ENCODE measurements at places on chromosomes 5 and 9. TPM values are rescaled to one million over a fixed set of nuclear protein-coding genes. Genes with fewer than 3 reads are reported as not detected.

GRCh38 chr5:56717253-56717987 is 97.9 kb upstream of the MAP3K1 start:
- no peaks in the 10 kb centered on the region for H3K36me3 ChIP-seq
- DNase-seq = no peak
- no peak overlapping the region for H3K27ac ChIP-seq
- H3K4me1 ChIP-seq = no peaks in the 10 kb centered on the region
- H3K27me3 ChIP-seq = peaks cover 15% of the 10 kb centered on the region

- peaks cover 53% of the 10 kb centered on the region for H3K36me3 ChIP-seq
- DNase-seq = no peak
- no peak overlapping the region for H3K4me3 ChIP-seq
- no peaks in the 10 kb centered on the region for H3K27me3 ChIP-seq
- H3K27ac ChIP-seq = no peak overlapping the region
Measured at GRCh38 chr5:141523991-141524390, 35.1 kb downstream of the PCDHGC5 start.

DNA sequence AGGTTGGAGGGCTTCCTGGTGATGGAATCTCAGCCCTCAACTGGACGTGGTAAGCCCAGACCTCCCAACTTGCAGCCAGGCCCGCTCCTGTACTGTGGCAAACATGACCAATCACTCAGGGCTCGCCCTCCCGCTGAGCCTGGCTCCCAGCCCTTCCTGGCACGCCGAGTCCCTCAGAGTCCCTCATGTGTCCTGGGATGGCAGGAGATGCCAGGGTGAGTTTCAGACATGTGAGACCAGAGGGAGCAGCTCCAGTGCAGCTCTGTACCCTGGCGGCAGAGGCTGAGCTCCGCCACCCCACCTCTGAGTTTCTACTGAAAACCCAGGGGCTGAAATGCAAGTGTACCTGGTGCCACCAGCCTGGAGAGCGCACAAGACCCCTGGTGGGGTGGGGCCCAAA is 42.0 kb upstream of the RXRA start:
- DNase-seq = no peak
- H3K36me3 ChIP-seq = no peaks in the 10 kb centered on the region
- H3K27me3 ChIP-seq = peaks cover 5% of the 10 kb centered on the region
- no peak overlapping the region for H3K4me3 ChIP-seq
- H3K4me1 ChIP-seq = no peaks in the 10 kb centered on the region
- H3K27ac ChIP-seq = no peak overlapping the region

DNA sequence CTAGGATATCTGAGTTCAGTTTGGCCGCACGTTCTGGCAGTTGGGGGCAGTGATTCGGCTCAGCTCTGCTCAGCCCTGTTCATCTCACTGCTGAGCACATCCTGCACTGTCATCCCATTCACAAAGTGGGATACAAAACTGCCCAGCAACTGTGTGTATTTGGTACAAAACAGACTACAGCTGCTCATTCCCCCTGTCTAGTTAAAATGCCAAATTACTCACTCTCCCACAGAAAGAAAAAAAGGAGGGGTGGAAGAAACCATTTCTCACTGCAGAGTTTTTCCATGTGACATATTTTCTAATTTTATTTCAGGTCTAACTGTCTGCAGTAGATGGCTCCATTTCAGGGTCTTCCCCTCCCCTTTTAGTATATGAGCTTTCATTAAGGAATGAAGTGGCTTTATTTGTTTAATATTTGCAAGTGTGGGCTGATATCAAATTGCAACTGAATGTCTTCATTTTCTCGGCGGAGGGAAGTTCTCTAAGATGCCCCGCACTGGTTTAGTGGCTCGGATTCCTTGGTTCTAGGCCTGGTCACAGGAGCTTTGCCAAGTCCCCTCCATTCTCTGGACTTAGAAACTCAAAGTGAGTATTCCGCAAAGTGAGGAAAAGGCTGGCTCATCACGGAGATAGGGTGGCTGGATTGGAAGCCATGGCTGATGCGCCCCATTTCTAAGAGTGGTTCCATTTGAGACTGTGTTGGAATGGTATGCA is 14.7 kb downstream of the COL15A1 start:
- peaks cover 10% of the 10 kb centered on the region for H3K27me3 ChIP-seq
- no peaks in the 10 kb centered on the region for H3K36me3 ChIP-seq
- no peak overlapping the region for H3K4me3 ChIP-seq
- no peak overlapping the region for H3K27ac ChIP-seq

DNA sequence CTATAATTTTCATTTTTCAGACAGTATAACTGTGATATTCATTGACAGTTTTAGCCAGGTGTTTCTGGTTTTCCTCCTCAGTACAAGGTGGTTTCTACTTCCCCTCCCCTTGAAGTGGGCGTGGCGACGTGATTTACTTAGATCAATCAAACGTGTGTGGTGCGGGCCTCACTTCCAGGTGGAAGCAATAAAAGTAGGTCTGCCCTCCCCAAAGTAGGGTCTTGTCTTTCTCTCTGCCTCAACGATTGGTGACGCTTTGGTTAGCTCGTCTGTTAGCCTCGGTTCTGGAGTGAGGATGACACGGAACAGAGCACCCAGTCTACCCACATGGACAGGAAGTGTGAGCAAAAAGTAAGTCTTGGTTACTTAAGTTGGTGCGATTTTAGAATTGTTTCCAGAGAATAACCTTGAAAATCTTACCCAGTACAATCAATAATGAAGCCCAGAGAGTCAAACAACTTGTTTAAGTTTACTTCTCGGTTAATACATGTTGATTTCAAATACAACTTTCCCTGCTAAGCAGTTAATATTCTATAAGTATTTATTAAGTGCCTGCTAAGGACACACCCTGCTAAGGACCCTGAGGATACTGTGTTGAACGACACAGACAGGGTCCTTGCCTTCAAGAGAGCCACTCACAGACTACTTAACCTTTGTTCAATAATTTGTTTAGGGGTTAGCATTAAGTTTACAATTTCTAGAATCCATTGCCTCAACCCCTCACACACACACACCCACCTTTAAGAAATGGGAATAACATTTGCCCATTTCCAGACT is 48.4 kb downstream of the COX7C start:
- H3K36me3 ChIP-seq = no peaks in the 10 kb centered on the region
- no peaks in the 10 kb centered on the region for H3K27me3 ChIP-seq
- H3K4me1 ChIP-seq = peaks cover 3% of the 10 kb centered on the region
- DNase-seq = peak; percentile 35
- H3K27ac ChIP-seq = peak overlapping the region; percentile 69
- peak overlapping the region; percentile 86 for H3K4me3 ChIP-seq

GRCh38 chr5:158789441-158789840 is 310.3 kb downstream of the EBF1 start:
- H3K27me3 ChIP-seq = peaks cover 3% of the 10 kb centered on the region
- no peak overlapping the region for H3K4me3 ChIP-seq
- DNase-seq = no peak
- no peak overlapping the region for H3K27ac ChIP-seq

- no peak overlapping the region for H3K4me3 ChIP-seq
- no peaks in the 10 kb centered on the region for H3K4me1 ChIP-seq
- DNase-seq = no peak
- no peaks in the 10 kb centered on the region for H3K27me3 ChIP-seq
- no peak overlapping the region for H3K27ac ChIP-seq
Measured at GRCh38 chr9:26426551-26427131, 466.0 kb downstream of the CAAP1 start.

- DNase-seq = no peak
- H3K36me3 ChIP-seq = no peaks in the 10 kb centered on the region
- H3K4me3 ChIP-seq = no peak overlapping the region
- no peak overlapping the region for H3K27ac ChIP-seq
- H3K27me3 ChIP-seq = peaks cover 62% of the 10 kb centered on the region
- peaks cover 13% of the 10 kb centered on the region for H3K4me1 ChIP-seq
Measured at GRCh38 chr9:121703014-121703734, 51.7 kb downstream of the DAB2IP start.

DNA sequence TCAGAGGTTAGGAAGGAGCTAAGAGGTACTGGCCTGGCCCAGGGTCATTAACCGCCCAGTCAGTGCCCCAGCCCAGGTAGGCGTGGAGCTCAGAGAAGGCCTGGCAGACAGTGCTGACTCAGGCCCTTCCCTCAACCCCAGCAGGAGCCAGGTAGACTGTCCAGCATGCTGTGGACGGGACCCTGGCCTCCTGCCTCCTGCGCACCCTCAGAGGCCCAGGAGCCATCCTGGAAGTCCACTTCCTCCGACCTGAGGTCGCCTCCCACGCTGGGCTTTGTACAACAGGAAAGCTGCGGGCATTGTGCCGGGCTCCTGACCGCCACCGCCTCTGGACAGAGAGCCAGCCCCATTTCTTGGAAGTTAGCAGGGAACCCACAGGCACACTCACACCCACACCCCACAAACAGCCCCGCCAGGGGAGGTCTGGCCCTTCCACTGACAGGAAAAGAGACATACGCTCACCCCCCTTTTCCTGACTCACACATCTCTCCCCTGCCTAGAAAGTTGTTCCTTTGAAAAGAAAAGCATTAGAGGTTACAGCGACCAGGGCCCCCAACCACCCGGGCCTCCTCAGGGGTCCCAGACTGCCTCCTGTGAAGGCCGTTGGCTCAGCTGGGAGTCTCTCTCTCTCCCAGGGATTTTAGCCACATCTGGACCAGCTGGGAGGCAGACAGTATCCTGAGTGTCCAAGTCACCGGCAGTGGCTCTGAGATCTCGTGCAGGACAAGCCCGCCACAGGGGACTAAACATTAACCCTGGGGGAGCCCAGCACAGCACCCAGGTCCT is 7.7 kb downstream of the RALGDS start:
- peaks cover 9% of the 10 kb centered on the region for H3K36me3 ChIP-seq
- DNase-seq = no peak
- H3K27me3 ChIP-seq = no peaks in the 10 kb centered on the region
- peaks cover 35% of the 10 kb centered on the region for H3K4me1 ChIP-seq
- H3K4me3 ChIP-seq = peak overlapping the region; percentile 24
- H3K27ac ChIP-seq = peak overlapping the region; percentile 81

GRCh38 chr5:159539678-159540077 is 209.4 kb upstream of the IL12B start:
- H3K27ac ChIP-seq = no peak overlapping the region
- peaks cover 7% of the 10 kb centered on the region for H3K27me3 ChIP-seq
- H3K4me1 ChIP-seq = no peaks in the 10 kb centered on the region
- H3K36me3 ChIP-seq = no peaks in the 10 kb centered on the region
- H3K4me3 ChIP-seq = no peak overlapping the region

DNA sequence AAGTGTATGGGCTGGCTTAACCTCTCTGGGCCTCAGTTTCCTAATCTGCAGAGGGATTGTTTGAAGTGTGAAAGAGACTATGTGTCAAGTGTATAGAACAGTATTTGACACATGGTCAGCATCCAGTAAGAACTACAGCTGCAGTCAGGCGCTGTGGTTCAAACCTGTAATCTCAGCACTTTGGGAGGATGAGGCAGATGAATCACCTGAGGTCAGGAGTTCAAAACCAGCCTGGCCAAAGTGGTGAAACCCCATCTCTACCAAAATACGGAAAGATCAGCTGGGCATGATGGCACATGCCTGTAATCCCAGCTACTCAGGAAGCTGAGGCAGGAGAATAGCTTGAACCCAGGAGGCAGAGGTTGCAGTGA is 31.9 kb upstream of the STING1 start:
- H3K36me3 ChIP-seq = no peaks in the 10 kb centered on the region
- no peak overlapping the region for H3K27ac ChIP-seq
- peaks cover 6% of the 10 kb centered on the region for H3K27me3 ChIP-seq
- H3K4me3 ChIP-seq = no peak overlapping the region

TLX3 gene
- not detected for total RNA-seq

DNA sequence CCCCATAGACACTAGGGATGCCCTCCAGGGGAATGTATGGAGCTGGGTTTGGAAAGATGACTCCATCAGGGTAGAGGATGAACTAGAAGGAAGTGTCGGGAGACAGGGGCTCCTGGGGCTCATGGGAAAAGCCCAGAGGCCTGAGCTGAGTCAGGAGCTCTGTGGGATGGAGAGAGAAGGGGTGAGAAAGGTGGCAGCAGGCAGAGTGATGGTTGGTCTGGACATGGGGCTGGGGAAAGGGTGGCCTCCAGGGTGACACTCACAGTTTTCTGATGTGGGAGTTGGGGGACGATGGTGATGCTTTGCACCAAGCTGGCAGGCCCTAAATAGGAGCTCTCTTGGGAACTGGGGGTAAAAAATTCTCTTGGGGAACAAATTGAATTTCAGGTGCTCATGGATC is 213.5 kb upstream of the MVB12B start:
- peaks cover 5% of the 10 kb centered on the region for H3K27me3 ChIP-seq
- no peak overlapping the region for H3K4me3 ChIP-seq
- no peak for DNase-seq
- H3K36me3 ChIP-seq = no peaks in the 10 kb centered on the region
- H3K27ac ChIP-seq = no peak overlapping the region
- H3K4me1 ChIP-seq = no peaks in the 10 kb centered on the region

- no peaks in the 10 kb centered on the region for H3K4me1 ChIP-seq
- H3K27ac ChIP-seq = no peak overlapping the region
- no peaks in the 10 kb centered on the region for H3K36me3 ChIP-seq
- peaks cover 8% of the 10 kb centered on the region for H3K27me3 ChIP-seq
- DNase-seq = no peak
- H3K4me3 ChIP-seq = no peak overlapping the region
Measured at GRCh38 chr5:90289837-90290236, 119.7 kb downstream of the CETN3 start.

KCNIP1 gene
- total RNA-seq = not detected

DOCK2 gene
- total RNA-seq = 266 TPM

GRCh38 chr5:136038635-136039034 is 9.8 kb downstream of the TGFBI start:
- no peaks in the 10 kb centered on the region for H3K36me3 ChIP-seq
- peaks cover 26% of the 10 kb centered on the region for H3K4me1 ChIP-seq
- no peak overlapping the region for H3K27ac ChIP-seq
- no peak overlapping the region for H3K4me3 ChIP-seq

FGF18 gene
- not detected for total RNA-seq

ARID3C gene
- total RNA-seq = not detected

BAAT gene
- not detected for total RNA-seq

DNA sequence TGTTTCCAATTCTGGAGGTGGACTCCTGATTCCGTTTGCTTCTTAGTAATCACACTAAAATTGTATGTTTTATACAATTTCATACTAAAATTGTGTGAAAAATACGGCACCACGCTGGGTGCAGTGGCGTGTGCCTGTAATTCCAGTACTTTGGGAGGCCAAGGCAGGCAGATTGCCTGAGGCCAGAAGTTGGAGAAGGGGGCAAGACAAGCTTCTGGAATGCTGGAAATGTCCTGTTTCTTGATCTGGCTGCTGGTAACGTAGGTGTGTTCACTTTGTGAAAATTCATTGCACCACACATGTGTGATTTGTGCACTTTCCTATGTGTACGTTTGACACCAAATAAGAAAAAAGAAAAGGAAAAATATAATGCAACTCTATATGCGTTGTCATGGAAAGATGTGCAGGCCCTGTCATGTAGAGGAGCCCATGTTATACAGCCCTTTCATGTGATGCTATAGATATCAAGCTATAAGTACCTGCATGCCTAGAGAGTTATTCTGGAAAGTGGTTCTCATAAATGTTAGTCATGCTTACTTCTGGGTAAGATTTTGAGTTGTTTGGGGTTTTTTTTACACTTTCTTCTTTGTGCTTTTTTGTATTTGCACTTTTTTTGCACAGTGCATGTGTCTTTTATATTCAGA is 119.9 kb downstream of the TMEM174 start:
- H3K36me3 ChIP-seq = no peaks in the 10 kb centered on the region
- peaks cover 1% of the 10 kb centered on the region for H3K4me1 ChIP-seq
- peaks cover 63% of the 10 kb centered on the region for H3K27me3 ChIP-seq

GRCh38 chr5:20959347-20959746 is 971.3 kb upstream of the CDH18 start:
- no peak overlapping the region for H3K27ac ChIP-seq
- H3K4me3 ChIP-seq = no peak overlapping the region
- no peaks in the 10 kb centered on the region for H3K27me3 ChIP-seq
- H3K36me3 ChIP-seq = no peaks in the 10 kb centered on the region
